ENCODE measurements at places on chromosomes 16 and 17.

DNA sequence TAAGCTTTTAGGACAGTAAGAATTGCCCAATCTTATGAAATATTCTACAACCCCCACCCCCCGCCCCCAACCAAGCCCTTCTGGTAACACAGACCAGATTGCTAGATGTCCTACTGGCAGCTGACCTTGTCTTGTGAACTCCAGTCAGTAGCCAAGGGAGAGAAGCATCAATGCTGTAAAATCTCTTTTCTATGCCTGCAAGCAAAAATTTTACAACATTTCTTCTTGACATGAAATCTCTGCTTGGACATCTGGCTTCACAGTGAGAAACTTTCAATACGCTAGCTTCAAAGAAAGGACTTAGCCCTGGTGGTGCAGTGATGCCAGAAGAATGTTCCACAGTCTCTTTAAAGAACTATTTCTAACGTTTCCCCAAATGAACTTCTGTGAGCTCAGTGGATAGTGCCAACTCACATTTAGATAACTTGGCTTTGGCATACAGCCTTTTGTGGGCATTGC lies 169.3 kb upstream of the AXIN2 start:
- H3K27ac ChIP-seq: no peak overlapping the region
- no peak for DNase-seq
- H3K36me3 ChIP-seq: no peaks in the 10 kb centered on the region
- no peaks in the 10 kb centered on the region for H3K27me3 ChIP-seq

GRCh38 chr17:30292286-30292858 lies 628 bp upstream of the BLMH start:
- peaks cover 8% of the 10 kb centered on the region for H3K4me1 ChIP-seq
- H3K36me3 ChIP-seq: peaks cover 4% of the 10 kb centered on the region
- DNase-seq: no peak
- peak overlapping the region; percentile 72 for H3K27ac ChIP-seq
- H3K4me3 ChIP-seq: peak overlapping the region; percentile 96

DNA sequence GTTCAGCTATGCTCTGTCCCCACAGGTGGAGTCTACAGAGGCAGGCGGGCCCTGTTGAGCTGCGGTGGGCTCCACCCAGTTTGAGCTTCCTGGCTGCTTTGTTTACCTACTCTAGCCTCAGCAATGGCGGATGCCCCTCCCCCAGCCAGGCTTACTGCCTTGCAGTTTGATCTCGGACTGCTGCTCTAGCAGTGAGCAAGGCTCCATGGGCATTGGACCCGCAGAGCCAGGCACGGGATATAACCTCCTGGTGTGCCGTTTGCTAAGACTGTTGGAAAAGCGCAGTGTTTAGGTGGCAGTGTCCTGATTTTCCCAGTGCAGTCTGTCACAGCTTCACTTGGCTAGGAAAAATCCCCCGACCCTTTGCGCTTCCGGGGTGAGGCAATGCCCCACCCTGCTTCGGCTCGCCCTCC lies 89.1 kb downstream of the BCAS3 start:
- no peak for DNase-seq
- no peak overlapping the region for H3K27ac ChIP-seq
- no peaks in the 10 kb centered on the region for H3K4me1 ChIP-seq
- no peaks in the 10 kb centered on the region for H3K27me3 ChIP-seq
- no peak overlapping the region for H3K4me3 ChIP-seq
- H3K36me3 ChIP-seq: no peaks in the 10 kb centered on the region

- DNase-seq: no peak
- H3K27me3 ChIP-seq: no peaks in the 10 kb centered on the region
- H3K4me1 ChIP-seq: no peaks in the 10 kb centered on the region
- H3K36me3 ChIP-seq: no peaks in the 10 kb centered on the region
- H3K4me3 ChIP-seq: no peak overlapping the region
- H3K27ac ChIP-seq: no peak overlapping the region
Measured at GRCh38 chr17:51869387-51869786, 289.1 kb downstream of the CA10 start.

DNA sequence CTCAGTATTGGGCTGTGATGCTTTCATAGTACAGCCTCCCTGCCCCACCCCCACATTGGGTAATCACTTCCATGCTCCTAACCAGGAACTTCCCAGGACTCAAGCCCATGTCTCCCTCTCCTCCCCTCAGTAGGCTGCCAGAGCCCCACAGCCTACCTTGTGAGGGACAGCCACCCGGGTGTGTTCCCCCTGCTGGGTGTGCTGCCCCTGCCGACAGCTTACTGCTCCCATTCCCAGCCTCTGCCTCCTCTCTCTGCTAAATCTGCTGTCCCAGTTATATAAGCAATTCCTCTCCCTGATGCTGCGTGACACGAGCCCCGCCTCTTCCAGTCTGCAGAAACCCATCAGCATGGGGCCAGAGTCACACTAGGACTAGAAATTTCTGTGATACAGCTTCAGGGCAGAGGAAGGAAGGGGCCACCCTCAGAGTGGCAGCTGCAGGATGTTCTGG lies at the start of gene RSKR:
TSS of gene RSKR (minus strand) at position 255 of the 451 bp plus-strand sequence. CDS start at position 231, 24 bp downstream.
- no peak within 1 kb of the TSS for H3K27ac ChIP-seq
- no peaks in the 10 kb centered on the region for H3K27me3 ChIP-seq
- no peaks in the 10 kb centered on the region for H3K4me1 ChIP-seq
- H3K36me3 ChIP-seq: peaks cover 57% of the 10 kb centered on the region
- no peak for DNase-seq

GRCh38 chr17:46850688-46851028 lies 725 bp upstream of the WNT9B start:
- DNase-seq: no peak
- H3K4me3 ChIP-seq: no peak overlapping the region
- H3K4me1 ChIP-seq: peaks cover 12% of the 10 kb centered on the region
- no peaks in the 10 kb centered on the region for H3K36me3 ChIP-seq
- H3K27me3 ChIP-seq: peaks cover 18% of the 10 kb centered on the region

DNA sequence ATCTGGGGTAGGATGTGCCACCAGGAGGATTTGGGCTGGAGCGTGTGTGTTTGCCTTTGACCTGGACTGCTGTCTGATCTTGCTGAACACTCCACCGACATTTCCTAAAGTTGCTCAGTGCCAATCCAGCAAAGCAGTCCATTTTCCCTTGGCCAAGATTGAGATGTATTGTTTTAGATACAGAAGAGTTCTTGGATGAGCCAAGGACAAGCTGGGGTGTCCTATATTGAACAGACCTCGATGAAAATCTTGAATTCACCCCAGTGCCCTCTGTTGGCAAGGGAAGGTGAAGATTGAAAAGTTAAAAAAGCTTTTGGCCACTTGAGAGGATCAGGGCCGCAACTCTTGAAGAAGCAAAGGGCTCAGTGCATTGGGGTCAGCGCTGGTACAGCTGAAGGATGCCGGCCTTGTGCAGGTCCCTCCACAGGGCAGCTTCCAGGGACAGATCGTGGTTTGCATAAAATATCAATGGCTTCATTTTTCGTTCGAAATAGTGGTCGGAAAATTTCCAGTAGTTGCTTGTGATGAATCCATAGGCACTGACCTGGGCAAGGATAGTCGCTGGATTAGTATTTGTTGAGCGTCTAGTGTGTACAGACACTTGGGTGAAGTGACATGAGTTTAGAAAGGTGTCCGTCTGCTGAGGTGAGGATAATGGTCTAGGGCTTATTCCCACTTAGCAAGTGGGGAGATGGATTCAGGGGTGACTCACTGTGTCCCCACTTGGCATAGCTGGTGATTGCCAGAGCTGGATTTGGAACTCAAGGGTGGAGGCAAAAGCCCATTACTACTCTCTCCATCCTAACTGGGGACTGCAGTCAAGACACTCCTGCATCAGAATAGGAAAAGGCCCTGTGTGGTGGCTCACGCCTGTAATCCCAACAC lies 19.7 kb downstream of the ST6GALNAC2 start:
- no peak overlapping the region for H3K4me3 ChIP-seq
- DNase-seq: no peak
- peaks cover 37% of the 10 kb centered on the region for H3K4me1 ChIP-seq
- H3K27me3 ChIP-seq: no peaks in the 10 kb centered on the region

DNA sequence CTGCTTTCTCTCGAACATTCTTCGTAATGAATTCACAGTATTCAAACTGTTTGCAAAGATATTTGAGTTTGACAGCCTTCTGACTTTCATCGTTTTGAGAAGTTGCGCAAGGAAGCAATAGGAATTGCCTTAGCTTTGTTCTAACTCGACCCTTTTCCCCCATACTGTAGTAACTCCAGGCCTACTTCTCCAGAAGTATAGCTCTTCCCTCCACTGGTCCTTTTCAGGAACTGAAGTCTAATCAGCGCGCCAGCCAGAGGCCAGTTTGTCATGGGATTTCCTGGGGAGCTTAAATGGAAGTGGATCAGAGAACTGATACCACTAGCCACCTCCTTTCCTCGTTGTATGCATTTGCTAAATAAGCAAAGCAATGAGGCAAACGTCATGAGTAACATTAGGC lies 27.9 kb downstream of the CDR2 start:
- no peak overlapping the region for H3K27ac ChIP-seq
- H3K4me3 ChIP-seq: no peak overlapping the region
- H3K36me3 ChIP-seq: peaks cover 34% of the 10 kb centered on the region
- no peaks in the 10 kb centered on the region for H3K27me3 ChIP-seq
- no peaks in the 10 kb centered on the region for H3K4me1 ChIP-seq

- H3K4me3 ChIP-seq: no peak overlapping the region
- DNase-seq: peak; percentile 7
- no peaks in the 10 kb centered on the region for H3K27me3 ChIP-seq
- peaks cover 4% of the 10 kb centered on the region for H3K36me3 ChIP-seq
Measured at GRCh38 chr16:57144027-57144426, 41.8 kb downstream of the PSME3IP1 start.

DNA sequence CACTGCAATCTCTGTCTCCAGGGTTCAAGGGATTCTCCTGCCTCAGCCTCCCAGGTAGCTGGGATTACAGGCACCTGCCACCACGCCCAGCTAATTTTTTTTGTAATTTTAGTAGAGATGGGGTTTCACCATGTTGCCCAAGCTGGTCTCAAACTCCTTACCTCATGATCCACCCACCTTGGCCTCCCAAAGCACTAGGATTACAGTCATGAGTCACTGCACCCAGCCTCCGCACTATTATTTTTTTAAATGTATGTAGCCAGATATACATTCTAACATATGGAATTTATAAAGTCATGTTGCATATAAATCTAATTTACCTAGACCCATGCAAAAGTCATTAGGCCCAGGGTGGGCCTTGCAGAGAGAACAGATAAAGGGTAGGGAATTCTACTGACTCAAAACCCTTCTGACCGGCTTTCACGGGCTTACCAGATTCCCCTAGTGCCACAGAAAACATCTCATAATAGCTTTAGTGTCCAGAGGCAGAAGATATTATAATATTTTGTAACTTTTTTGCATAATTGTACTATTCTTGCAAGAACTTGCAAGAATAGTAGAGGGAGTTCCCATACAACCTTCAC lies 20.5 kb upstream of the HELZ start:
- no peaks in the 10 kb centered on the region for H3K27me3 ChIP-seq
- peaks cover 9% of the 10 kb centered on the region for H3K4me1 ChIP-seq
- H3K4me3 ChIP-seq: no peak overlapping the region
- DNase-seq: no peak
- no peak overlapping the region for H3K27ac ChIP-seq

GRCh38 chr17:77217566-77217965 lies 76.8 kb downstream of the SEC14L1 start:
- peaks cover 18% of the 10 kb centered on the region for H3K4me1 ChIP-seq
- no peak for DNase-seq
- H3K27ac ChIP-seq: no peak overlapping the region
- no peaks in the 10 kb centered on the region for H3K27me3 ChIP-seq
- H3K4me3 ChIP-seq: no peak overlapping the region
- peaks cover 43% of the 10 kb centered on the region for H3K36me3 ChIP-seq

GRCh38 chr16:18948372-18949020 lies 22.3 kb upstream of the SMG1 start:
- H3K4me1 ChIP-seq: peaks cover 5% of the 10 kb centered on the region
- no peak overlapping the region for H3K4me3 ChIP-seq
- no peak overlapping the region for H3K27ac ChIP-seq
- no peaks in the 10 kb centered on the region for H3K27me3 ChIP-seq
- no peak for DNase-seq

DNA sequence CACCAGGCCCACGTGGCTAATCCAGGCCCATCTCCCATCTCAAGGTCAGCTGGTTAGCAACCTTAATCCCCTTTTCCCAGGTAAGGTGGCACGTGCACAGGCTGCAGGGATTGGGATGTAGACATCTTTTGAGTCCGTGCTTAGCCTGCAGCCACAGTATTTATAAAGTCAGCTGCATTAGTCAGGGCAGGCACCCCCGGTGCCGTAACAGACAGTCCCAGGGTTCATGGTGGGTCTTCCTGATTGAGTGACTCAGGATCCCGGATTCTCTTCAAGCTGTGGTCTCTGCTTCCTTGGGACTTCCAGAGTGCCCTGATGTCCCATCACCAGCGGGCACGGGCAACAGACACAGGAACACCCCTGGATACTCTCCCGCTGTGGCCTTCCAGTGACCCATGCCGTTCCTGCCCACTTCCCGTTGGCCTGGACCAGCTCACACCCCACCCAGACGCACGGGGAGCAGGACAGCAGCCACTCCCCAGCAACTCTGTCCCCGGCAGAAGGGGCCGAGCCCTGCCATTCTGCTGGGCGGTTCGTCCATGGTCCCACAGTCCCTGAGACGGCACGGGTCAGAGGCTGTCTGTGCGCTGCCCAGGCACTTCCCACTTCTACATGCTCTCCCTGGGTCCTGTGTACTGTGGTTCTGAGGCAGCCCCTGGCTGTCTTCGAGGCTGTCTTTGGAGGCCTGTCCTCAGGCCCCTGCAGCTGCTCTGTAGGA lies 248.6 kb upstream of the GSE1 start:
- peaks cover 18% of the 10 kb centered on the region for H3K4me1 ChIP-seq
- H3K27me3 ChIP-seq: no peaks in the 10 kb centered on the region
- peak overlapping the region; percentile 48 for H3K27ac ChIP-seq
- H3K4me3 ChIP-seq: no peak overlapping the region

DNA sequence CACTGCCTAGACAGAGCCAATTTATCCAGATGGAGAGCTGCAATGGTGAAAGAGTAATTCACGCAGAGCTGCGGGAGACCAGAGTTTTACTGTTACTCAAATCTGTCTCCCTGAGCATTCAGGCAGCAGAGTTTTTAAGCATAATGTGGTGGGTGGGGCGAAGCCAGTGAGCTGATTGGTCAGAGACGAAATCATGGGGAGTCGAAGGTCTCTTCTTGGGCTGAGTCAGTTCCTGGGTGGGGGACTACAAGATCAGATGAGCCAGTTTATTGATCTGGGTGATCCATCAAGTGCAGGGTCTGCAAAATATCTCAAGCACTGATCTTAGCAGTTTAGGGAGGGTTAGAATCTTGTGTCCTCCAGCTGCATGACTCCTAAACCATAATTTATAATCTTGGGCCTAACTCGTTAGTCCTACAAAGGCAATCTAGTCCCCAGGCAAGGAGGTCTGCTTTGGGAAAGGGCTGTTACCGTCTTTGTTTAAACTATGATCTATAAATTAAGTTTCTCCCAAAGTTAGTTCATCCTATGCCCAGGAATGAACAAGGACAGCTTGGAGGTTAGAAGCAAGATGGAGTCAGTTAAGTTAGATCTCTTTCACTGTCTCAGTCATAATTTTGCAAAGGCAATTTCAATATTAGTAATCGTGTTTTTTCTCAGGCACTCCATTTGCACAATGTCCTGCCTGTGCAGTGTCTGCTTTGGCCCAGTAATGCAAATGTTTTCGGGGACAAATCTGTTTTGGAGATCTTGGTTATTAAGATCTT lies 27.0 kb downstream of the PIGL start:
- no peaks in the 10 kb centered on the region for H3K36me3 ChIP-seq
- no peak overlapping the region for H3K4me3 ChIP-seq
- no peak for DNase-seq
- H3K4me1 ChIP-seq: no peaks in the 10 kb centered on the region
- no peaks in the 10 kb centered on the region for H3K27me3 ChIP-seq
- no peak overlapping the region for H3K27ac ChIP-seq

GRCh38 chr16:59210955-59211541 lies 476.9 kb upstream of the GOT2 start:
- no peak for DNase-seq
- H3K4me3 ChIP-seq: no peak overlapping the region
- no peak overlapping the region for H3K27ac ChIP-seq
- H3K36me3 ChIP-seq: no peaks in the 10 kb centered on the region
- H3K4me1 ChIP-seq: peaks cover 3% of the 10 kb centered on the region
- H3K27me3 ChIP-seq: no peaks in the 10 kb centered on the region
